HuH-7.5 (cell line): ENCODE measurements at places on chromosomes 1 and 21.

DNA sequence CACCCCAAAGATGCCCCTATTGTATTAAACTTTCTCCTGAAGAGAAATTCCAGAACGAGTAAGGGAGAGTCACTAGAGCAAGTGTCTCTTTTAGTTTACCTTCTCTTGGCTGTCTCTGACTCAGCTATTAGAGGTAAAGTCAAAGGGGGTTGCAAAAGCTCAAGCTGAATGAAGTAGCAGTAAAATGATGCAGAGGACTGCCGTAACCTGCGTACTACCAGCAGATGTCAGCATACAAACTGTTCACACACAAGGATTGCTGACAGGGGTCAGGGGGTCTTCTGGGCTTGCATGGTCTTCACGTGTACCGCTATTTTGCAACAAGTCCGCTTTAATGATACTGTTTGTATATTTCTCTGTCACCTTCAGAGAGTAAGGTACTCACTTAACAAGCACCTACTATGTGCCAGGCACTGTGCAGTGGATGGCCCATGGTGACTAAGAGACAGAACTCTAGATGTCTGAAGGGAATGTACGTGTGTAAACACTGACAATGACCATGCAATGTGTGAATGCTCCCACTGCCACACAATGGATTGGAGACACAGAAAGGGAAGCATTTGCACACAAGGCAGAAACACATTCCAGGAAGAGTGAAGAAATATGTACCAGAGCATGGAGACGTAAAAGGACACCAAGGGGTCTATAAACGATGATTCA lies 34.9 kb downstream of the CHML start:
- DNase-seq = peak; percentile 16

DNA sequence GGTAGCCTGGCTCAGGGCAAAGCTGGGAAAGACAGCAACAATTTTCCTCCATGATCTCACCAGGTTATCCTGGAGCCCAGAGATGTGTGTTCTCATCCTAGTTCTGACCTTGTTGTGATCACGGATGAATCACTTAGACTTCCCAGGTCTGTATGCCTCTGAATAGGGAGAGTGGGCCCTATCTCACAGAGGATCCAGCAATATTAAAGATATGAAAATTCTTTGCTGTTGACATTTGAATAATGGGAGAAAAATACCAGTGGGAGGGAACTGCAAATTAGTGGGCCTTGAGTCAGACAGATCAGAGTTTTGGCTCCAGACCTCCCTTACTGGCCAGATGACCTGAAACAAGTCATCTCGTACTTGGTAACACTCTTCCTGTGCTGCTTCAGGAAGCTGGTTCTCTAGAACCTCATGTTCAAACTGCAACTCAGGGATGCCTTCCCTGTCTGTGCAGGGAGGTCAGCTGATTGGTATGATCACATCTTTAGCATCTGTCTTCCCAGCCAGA lies 32.8 kb upstream of the RNF19B start:
- DNase-seq = no peak

GRCh38 chr1:65412984-65413375 lies 7.5 kb upstream of the LEPR start:
- no peak for DNase-seq

DNA sequence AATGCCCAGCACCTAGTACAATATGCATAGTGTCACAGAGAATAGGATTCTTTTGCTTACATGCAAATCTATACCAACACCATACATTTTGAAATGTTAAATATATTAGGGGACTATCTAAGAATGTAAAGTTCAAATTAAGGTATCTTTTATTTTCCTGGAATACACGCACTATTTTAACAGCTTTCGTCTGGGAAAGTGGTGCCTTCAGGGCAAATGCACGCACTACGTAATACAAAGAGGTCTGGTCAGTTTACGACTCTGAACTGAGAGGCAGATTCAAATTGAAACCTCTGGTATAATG lies 931 bp downstream of the FUBP1 start:
- no peak for DNase-seq

DNA sequence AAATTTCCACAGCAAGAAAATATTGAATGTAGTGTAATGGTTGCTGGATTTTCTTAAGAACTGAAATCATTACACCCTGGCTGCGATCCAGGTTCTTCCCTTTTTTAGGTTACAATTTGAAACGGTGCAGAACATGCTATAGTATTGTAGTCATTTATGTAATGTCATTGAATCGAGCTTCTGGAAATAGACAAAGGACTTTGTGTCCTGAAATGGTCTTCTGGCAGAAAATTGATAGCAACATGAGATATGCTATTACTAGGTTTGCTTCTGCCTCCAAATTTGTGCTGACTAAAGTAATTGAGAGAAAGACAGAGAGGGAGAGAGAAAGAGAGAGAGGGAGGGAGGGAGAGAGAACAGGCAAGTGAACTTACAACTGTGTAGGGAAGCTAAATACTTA lies 146.2 kb upstream of the NFIA start:
- DNase-seq = no peak

DNA sequence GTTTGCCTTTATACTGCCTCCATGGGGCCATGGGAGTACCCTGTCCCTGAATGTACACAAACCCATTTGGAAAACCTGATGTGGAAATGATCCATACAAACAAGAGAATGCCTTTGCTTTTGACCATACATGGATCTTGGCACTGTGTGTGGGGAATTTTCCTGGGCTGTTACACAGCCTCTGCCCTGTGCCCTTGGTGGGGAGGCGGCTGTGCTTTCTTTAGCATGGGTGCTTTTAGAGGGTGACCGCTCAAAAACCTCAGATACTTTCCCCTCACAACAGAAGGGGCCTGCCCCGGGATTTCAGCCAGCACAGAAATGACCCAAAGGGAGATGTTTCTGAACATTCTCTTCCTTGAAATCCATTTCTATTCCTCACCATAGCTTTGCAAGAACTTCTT lies 194.8 kb downstream of the LMO4 start:
- DNase-seq = no peak
